ENCODE measurements at places on chromosomes 7 and 10.

DNA sequence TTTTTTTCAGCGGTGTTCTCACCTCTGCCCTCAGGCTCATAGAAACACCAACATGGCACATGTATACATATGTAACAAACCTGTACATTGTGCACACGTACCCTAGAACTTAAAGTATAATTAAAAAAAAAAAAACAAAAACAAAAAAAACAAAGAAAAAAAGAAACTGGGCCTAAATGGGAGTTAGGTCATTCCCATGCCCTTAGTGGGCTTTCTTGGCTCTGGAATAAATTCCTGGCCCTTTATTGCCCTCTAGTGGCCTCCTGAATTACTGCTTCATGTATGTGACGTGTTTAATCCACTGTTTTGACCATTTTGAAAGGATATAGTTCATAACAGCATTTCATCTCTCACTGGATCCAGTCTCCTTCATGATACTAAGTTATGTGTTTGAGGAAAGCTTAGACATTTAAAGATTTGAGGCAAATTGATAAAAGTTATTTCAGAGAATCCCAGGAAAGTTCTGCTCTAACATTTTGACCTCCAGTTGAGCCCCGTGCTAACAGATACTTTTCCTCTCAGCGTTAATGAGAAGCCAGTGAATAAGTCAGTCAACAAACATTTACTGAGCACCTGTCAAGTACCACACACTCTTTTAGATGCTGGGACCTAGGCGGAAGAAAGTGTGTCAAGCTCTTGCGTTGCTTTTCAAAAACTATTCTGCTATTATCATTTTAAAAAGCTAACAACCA is 54.7 kb upstream of the SYPL1 start:
- DNase-seq, result peak; percentile 58

GRCh38 chr10:30750971-30751677 is 121.6 kb upstream of the LYZL2 start:
- DNase-seq, result no peak

GRCh38 chr10:3757638-3758490 is 27.1 kb downstream of the KLF6 start:
- no peak for DNase-seq

GRCh38 chr10:110265573-110266193 is 39.0 kb downstream of the SMNDC1 start:
- DNase-seq, result peak; percentile 26

DNA sequence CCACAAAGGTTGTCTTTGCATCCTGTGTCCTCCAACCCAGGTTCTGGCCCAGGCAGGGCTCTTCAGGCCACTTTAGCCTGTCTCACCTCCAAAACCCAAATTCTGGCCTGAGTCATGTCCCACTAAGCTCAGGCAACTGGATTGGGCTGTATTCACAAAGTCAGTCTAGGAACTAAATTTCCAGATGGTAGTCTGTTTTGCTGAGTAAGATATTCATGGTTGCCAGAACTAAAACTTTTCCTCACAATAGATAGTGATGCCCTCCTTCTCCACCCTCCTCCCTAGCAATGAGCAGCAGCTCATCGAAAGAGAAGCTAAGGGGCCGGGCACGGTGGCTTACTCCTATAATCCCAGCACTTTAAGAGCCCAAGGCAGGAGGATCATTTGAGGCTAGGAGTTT is 2.9 kb upstream of the ZNF713 start:
- DNase-seq, result no peak

- peak; percentile 99 for DNase-seq
Measured at GRCh38 chr7:26200444-26201246, at the start of gene HNRNPA2B1. HNRNPA2B1 (minus strand) TSS chr7:26200746; CDS start chr7:26200577, 169 bp downstream.

- DNase-seq, result no peak
Measured at GRCh38 chr10:2488446-2489005, 578.8 kb upstream of the PFKP start.

DNA sequence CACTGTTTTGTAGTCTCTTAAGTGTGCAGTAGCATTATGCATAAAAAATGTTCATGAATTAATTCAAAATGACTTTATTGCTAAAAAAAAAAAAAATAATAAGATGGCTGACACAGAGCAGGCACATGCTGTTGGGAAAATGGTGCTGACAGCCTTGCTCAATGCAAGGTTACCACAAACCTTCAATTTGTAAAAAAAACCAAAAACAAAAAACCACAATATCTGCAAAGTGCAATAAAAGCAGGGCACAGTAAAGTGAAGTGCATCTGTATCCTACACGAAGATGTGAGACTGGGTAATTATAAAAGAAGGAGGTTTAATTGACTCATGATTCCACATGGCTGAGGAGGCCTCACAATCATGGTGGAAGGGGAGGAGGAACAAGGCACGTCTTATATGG is 185.8 kb downstream of the USP6NL start:
- DNase-seq, result no peak

DNA sequence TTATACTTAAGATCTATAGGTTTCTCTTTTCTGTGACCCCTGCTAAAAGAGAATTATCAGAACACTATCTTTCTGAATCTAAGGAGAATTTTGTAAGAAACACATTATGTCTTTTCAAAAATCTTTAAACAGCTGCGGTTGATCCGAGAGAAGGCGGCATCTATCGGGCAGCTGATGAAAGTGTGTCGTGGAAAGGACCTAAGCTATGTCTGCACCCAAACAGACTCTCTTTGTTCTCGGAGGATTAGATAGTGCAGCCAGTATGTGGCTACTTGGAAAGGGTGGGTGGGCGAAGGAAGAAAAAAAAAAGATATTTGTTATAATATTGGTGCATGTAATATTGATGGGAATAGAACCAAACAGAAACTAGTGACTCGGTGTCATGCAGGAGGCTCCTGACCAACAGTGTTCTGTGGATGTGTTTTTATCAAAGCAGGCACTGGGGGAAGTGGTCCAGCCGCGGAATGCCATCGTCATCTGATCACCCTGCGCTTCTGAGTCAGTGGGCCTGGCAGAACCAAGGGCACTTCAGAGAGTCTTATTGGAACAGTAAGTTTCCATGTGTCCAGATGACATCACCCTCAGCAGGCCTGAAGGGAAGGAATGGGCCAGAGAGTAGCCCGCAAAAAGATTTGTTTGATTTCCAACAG is 509.7 kb upstream of the AKR1E2 start:
- no peak for DNase-seq

DNA sequence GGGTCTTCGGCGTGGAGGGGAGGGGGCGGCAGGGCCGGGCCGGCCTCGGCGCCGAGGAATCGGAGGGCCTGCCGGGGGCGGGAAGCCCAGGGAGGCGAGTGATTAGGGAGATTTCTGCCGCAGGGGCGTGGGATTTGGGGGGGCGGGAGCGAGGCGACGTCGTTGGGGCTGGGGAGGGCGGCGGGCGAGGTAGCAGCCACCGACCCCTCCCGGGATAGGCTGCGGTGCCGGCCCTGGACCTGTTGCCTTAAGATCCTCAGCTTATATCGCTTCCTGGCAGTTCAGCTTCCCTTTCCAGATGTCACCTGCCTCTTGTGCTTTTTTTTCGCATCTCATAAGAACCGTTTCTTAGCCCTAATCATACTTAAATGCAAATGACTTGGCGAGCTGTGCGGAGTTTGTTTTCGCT is 655 bp downstream of the LMTK2 start:
- DNase-seq, result peak; percentile 65

DNA sequence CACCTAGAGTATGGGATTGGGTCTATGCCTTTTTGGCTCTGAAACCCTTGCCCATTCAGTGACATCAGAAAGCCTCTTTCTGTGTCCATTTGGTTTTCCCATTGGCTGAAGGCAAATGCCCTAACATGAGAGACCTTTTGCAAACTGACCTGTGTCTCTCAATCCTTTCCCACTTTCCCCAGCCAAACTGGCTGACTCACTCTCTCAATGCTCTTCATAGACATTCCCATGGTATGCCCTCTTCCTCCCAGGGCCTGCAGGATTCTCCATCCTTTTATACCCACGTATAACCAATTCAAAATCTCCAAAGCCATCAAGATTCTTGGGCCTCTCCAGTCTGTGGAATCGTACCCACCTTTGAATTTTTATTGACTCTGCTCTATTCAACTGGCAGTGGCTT is 563.3 kb downstream of the GATA3 start:
- DNase-seq, result no peak

DNA sequence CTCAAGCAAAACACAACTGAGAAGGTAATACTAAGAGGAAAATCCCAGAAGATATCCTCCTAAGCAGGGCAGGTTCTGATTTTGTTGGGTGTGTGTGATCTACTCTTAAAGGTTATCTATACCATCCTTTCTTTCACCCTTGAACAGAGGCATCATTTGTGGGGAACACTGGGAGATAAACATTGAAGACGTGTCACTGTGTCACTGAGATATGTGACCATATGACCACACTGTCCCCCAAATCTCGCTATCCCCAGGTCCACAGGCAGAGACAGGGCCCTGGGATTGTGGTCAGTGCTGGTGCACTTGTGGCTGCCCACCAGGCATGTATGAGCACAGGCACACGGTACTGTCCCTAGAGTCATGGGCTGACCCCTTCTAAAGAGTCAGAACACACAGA is 30.0 kb downstream of the TECTB start:
- DNase-seq, result no peak

- DNase-seq, result no peak
Measured at GRCh38 chr10:13633689-13634088, 46.9 kb downstream of the PRPF18 start.

DNA sequence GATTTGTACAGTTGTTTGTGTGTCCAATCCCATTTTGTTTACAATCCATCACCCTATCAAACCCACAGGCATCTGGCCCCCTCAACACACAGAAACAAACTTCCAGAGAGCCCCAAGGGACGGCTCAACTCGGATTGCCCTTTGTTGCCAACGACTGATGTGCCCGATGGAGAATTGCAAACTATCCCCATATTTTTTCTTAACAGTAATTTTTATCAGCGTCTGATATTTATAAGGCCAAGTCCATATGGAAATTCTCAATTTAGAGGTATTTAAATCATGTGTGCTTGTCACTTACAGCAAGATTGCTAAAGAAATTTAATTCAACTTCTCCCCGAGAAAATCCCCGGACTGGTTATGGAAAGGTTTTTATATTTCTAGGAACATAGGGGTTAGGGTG is 113.9 kb upstream of the NPS start:
- DNase-seq, result no peak

DNA sequence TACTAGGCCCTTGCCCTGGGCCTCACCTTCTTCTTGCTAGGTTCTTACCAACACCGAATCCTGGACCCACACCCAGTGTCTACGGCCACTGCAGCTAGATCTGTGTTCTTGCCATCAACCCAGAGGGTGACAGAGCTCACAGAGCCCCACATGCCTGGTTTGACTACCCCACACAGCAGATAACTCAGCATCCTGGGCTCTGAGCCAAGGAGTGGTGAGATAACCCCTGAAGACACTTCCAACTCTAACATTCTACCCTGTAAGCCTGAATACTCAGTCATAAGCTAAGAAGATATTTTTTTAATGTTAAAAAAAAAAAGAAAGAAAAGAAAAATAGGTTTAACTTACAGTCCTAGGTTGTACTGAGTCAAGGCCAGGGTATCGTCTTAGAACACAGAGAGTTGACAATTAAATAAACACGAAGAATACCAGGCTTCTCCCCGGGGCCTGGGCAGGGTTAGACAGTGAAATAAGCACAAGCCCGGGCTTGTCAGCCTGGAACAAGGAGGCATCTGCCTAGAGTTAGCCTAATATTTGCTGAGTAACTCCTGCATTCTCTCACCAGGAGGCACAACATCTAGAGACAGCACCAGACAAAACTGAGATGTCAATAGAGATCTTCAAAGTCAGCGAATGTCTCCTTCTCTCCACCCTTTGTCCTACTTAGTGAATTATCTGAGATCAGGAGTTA is 556.5 kb upstream of the LRRN3 start:
- DNase-seq, result peak; percentile 46

DNA sequence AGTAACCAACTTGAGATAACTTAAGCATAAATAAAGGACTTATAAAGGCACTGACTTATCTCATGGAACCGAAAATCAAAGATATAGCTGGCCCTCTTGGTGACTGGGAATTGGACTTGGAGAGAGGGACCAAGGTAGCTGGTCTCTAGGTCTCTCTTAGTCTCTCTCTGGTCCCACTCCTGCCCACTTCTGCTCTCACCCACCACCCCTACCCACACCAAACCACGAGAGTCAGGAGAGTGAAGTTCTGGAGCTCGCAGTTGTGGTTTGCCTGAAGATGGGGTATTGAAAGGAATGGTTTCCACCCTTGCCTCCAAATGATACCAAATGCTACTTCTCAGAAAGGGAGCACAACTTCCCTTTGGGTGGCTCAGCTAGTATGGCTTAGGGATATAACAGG is 216.3 kb downstream of the LRMDA start:
- DNase-seq, result no peak

DNA sequence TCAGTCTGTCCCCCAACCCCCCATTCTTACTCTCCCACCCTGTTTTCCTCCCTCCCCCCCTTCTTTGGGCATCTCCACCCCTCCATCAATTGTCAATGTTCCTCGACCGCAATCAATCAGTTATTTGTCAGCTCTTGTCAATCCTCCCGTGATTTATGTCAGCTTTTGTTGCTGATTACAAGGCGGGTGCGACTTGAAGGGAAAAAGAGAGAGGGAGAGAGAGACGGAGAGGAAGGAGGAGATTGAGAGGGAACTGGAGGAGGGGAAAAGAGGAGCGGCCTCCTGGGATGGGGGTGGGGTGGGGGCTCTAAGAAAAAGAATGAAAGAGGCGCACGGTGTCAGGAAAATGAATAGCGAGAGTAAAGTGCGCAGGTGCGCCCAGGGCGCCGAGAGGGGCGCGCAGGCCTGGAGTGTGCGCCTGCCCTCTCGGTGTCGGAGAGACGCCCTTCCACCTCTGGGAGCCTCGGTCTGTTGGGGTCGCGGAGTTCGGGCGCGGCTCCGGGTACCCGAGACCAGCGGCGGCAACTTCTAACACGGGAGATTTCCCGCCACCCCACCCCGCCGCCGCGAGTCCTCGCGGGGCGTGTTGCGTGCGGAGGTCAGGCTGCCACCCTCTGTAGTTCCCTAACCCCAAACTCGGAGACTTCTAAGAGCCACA is 1.1 kb upstream of the ZNF503 start:
- DNase-seq, result no peak

DNA sequence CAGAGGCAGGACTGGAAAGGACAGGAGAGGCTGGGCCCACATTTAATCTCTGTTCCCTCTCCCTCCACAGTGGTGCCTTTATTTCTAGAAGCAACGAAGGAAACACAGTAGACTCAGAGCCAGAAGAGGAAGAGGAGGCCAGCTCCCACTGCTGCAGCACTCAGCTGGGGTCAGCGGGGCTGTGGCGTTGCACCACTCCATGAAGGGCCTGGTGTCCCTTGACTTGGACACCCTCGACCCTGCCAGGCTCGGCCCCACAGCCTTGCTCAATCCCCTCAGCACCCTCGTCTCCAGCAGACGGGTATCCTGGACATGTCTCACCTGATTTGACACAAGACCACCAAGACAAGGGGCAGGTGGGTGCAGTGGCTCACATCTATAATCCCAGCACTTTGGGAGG is 38.8 kb downstream of the PRKAG2 start:
- no peak for DNase-seq

DNA sequence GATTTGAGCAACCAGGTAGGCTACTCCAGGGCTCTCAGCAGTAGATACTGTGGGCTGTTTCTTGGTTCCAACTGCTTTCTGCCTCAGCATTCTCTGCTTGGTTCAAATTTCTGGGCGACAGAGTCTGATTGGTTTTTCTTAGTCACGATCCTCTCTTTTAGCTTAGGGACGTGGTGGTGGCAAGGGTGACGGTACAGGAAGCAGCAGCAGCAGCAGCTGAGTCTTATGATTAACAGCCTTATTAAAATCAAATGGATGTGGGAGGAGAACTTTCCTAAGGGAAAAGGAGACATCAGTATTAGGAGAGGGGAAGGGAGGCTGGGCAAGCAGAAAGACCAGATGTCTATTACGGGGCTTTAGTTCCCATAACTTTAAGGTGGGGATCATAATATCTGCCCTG is 156.5 kb upstream of the PLPP4 start:
- DNase-seq, result no peak

All from erythroblast (primary cell).